ENCODE measurements at places on chromosomes 2 and 18.

DNA sequence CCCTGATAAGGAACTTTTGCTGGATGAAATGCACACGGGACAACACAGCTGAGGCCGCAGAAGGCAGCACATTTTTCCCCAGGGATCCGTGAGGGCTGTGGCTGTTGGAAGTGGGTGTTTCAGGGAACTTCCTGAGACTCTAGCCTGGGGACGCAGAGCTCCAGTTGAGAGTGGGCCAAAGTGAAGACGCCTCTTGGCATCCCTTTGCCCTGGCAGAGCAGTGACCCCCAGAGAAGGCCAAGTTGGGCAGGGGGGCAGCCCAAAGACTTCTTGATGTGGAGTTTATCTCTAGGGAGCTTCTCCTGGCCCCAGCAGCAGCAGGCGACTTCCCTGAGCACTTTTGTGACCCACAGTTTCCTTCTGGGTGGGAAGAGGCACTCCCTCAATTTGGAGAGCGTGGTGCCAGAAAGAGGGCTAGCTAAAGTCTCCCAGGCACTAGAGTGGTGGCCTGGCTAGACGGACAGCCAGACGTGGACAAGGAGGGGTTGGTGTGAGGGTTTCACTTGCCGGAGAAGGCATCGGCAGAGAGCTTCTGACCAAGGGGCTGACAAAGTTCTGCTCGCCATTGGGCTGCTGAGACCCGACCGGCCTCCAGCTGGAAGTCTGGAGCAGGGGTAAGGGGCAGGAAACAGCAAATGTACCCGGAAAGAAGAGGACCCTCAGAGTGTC, 108.8 kb downstream of the ACKR3 start:
- no peak for DNase-seq

DNA sequence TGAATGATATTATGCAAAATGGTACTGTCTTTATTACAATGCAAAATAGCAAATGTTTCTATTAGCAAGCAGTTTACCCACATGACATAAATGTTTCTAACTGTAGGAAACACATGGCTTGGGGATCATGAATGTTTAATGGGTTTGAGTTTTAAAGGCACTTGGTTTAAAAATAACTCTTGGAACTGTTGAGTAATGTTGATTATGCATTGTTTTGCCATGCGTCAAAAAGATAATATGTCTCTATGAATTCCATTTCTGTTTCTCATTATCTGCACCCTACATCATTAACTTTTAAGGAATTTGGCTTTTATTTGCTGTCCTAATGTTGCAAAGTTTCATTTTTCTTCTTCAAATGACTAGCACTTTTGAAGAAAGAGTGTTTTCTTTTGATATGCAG, 1355.5 kb downstream of the SUCLG1 start:
- DNase-seq, result no peak

- no peak for DNase-seq
Measured at GRCh38 chr2:132678483-132678882, 8.5 kb upstream of the LYPD1 start.

DNA sequence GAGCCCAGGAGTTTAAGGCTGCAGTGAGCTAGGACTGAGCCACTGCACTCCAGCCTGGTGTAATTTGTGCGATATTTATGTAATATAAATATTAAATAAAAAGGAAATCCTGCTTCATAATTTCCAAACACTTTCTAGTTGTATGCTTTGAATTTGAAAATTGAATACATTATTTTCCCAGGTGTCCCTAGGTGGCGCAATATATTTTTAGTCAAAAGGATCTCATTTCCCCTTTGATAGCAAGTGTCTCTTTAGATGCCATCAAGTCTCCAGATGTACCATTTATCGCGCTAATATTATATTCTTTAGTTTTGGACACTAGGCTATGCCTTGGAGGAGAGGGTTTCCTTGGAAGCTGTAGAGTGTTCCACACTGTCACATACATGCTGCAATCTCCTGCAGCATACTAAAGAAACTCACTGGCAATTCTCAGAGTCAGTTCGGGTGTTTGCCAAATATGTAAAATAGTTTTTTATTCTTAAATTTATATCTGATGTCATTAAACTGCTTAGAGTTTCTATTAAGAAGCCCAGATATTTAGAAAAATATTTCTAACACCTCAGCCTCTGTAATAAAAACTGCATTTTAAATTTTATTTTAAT, 5.6 kb upstream of the WDR7 start:
- DNase-seq, result no peak

GRCh38 chr2:1601471-1602277, 142.6 kb downstream of the PXDN start:
- DNase-seq, result no peak
